Stimulated activated CD4-positive, alpha-beta T cell treated with anti-CD3 and anti-CD28 coated beads, TNF-alpha, amount 100 ng/mL, for 24 hours (primary cell): ENCODE measurements at places on chromosomes 12 and 14.
A peak's percentile ranks its signal among the peaks of the same experiment; 100 is the strongest.

DNA sequence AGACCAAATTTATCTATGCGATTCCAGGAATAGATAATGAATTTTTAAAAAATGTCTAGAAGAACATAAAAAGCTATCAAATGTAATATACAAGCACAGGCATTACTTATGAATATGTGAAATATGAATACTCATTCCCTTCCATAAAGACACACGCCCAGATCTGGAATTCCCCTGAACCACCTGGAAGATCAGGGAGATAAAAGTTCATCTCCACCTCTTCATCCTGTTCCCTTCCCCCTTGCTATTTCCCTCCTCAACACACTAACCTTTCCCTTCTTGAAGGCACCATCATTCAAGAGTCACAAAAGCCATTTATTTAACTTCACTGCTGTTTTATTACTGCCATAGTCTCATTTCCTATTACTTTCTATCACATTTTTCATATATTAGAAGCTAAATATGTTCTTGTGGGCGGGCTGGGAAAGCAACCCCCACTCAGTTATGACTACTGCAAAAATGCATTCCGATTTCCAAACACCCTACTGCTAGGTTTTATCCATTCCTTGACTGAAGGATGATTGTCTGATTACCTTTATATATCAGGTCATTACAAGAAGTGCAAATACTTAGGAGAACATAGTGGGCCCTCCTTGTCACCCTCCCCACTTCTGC, 16.1 kb downstream of the FGD6 start:
- DNase-seq = no peak

DNA sequence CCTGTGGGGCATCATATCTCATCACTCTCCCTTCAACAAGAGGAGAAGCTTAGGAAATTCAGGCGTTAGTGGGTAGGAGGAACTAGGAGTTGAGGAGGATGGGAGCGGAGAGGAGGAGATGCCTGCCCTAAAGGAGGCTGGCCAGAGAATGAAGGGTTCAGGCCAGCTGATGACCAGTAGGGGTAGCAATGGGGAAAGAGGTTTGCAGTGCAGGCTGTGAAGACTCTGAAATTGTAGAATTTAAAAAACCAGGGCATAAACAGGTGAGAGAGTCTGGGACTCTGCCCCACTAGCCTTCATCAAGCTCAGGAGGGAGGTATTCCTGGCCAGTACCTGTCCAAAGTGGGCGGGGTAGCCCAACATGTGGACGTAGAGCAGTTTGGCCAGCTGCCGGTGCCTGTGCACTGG, 809 bp downstream of the AP1G2 start:
- no peak for DNase-seq

DNA sequence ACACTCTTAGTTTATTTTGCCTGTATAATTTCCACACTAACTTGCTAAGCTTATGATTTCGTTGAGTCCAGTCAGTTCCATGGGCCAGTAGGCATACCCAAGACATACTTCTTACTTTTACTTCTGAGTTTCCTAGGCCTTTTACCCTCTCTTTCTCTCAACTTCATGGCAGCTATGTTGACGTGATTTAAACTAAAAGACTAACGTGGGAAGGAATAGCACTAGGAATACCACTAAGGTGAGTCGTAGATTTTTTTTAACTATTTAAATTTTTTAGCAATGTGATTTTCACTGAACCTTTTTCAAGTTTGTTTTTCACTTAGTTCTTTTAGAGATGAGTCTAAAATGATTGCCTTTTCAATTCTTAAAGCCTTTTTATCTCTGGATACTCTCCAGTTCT, 793.5 kb upstream of the NOVA1 start:
- DNase-seq = no peak

- no peak for DNase-seq
These were observed 353.5 kb downstream of the TMEM132D start for GRCh38 chr12:129550353-129550752.

GRCh38 chr12:27614866-27615265, 81.4 kb upstream of the REP15 start:
- no peak for DNase-seq

DNA sequence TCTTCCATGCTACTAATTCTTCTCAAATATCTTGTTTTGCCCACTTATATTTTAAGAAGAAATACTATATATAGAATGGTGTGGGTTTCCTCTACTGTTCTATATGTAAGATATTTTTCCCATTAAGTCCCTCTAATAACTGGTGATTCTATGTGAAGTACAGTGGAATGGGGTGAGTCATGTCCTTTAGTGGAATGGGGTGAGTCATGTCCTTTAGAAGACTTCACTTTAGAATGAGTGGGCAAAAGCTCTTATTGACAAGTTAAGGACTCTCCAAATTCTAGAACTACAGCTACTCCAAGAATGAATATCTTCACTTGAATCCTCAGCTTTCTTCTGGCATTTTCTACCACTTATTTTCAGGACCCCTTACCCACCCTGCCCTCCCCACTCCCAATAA, 349.9 kb downstream of the ETNK1 start:
- no peak for DNase-seq

DNA sequence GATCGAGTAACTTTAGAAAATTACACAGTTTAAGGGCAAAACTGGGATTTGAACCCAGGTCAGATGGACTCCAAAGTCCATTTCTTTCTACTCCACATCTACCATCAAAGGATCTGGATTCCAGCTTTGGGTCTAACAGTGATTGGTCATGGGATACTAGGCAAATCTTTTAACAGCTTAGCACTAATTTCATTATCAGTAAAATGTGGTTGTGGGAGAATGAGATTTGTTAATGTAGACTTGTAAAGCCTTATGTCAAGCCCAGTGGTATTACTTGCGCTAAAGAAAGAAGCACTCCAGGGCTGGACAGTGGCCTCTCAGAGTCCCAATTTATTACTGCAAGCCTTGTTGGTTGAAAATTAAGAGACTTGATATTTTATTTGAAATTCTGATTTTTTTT, 65.2 kb upstream of the MANSC4 start:
- DNase-seq = no peak

GRCh38 chr12:24349051-24349799, 399.8 kb upstream of the SOX5 start:
- no peak for DNase-seq

DNA sequence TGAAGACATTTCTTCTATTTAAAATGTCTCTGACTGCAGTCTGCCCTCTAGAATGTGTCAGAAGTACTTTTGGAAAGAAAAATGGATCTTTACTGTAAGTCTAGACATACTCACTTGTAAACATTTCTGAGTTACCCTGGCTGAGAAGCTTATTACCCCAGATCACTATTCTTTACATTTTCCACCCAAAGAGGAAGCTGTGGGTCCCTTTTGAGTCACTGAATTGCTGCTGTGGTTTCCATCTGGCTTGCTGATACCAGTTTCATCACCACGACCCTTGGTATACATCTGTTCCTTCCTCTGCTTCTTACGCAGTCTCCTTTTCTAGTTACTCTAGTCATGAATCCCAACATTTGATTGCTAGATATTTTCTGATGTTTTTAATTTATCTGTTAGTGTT, 20.2 kb upstream of the CLEC4D start:
- DNase-seq = peak; percentile 13

- DNase-seq = no peak
These were observed 890.8 kb upstream of the USP15 start for GRCh38 chr12:61369241-61369910.

- no peak for DNase-seq
These were observed 7.1 kb upstream of the CCDC184 start for GRCh38 chr12:48176417-48176751.

- DNase-seq = no peak
These were observed 105.3 kb upstream of the GSC start for GRCh38 chr14:94875256-94875655.
